ENCODE measurements at places on chromosomes 16 and 17. TPM values are rescaled to one million over a fixed set of nuclear protein-coding genes. Genes with fewer than 3 reads are reported as not detected.

- no peaks in the 10 kb centered on the region for H3K36me3 ChIP-seq
- H3K27me3 ChIP-seq: peaks cover 29% of the 10 kb centered on the region
- no peaks in the 10 kb centered on the region for H3K4me1 ChIP-seq
- no peak overlapping the region for H3K27ac ChIP-seq
These were observed 3.0 kb upstream of the CCR7 start for GRCh38 chr17:40568074-40568836.

GRCh38 chr16:51271156-51271701 is 120.2 kb upstream of the SALL1 start:
- no peak for DNase-seq
- no peaks in the 10 kb centered on the region for H3K4me1 ChIP-seq
- no peaks in the 10 kb centered on the region for H3K36me3 ChIP-seq

DNA sequence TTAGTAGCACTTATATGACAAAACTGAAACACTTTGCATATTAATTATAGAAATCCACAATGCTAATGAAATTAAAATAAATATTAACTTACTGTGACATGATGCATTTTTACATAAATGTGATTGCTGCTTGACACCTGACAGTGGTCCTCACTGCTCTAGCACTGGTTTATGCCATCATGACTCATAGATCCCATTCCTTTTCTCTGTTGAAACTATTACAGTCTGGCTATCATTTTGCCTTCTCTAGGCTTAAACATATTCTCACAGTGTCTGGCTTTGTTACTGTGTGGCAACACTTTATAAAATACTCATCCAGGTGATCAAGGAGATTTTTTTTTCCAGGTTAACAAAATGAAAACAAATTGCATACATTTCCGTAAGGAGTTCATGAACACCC is 108.0 kb downstream of the MRTFB start:
- no peaks in the 10 kb centered on the region for H3K4me1 ChIP-seq
- H3K4me3 ChIP-seq: no peak overlapping the region
- DNase-seq: no peak
- peaks cover 3% of the 10 kb centered on the region for H3K36me3 ChIP-seq
- H3K27ac ChIP-seq: no peak overlapping the region

- no peak overlapping the region for H3K4me3 ChIP-seq
- H3K27me3 ChIP-seq: no peaks in the 10 kb centered on the region
- H3K27ac ChIP-seq: no peak overlapping the region
- DNase-seq: no peak
- peaks cover 2% of the 10 kb centered on the region for H3K4me1 ChIP-seq
These were observed 520.2 kb upstream of the C16orf82 start for GRCh38 chr16:26546573-26546972.

- H3K27me3 ChIP-seq: no peaks in the 10 kb centered on the region
- H3K4me3 ChIP-seq: no peak overlapping the region
- H3K36me3 ChIP-seq: peaks cover 2% of the 10 kb centered on the region
- H3K4me1 ChIP-seq: no peaks in the 10 kb centered on the region
- no peak overlapping the region for H3K27ac ChIP-seq
These were observed 9.4 kb downstream of the BMERB1 start for GRCh38 chr16:15443753-15444152.

GRCh38 chr16:55876854-55877253 is 1.7 kb upstream of the CES5A start:
- H3K4me3 ChIP-seq: no peak overlapping the region
- H3K4me1 ChIP-seq: peaks cover 2% of the 10 kb centered on the region
- no peak overlapping the region for H3K27ac ChIP-seq

DNA sequence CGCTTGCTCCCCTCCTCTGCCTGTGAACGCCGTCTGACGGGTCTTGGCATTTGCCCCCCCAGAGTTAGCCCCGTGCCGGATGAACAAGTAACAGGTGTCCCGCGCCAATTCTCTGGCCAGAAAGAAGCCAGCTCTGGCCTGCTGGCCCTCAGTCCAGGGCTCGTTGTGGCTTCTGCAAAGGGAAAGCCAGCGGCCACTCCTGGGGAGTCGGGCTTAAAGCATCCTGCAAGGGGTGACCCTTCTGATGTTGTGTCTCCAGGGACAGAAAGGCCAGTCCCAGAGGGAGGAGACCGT is 18.4 kb upstream of the OSGIN1 start:
- H3K27ac ChIP-seq: no peak overlapping the region
- no peaks in the 10 kb centered on the region for H3K4me1 ChIP-seq
- peaks cover 10% of the 10 kb centered on the region for H3K36me3 ChIP-seq
- H3K27me3 ChIP-seq: peaks cover 6% of the 10 kb centered on the region
- H3K4me3 ChIP-seq: no peak overlapping the region
- DNase-seq: no peak

DNA sequence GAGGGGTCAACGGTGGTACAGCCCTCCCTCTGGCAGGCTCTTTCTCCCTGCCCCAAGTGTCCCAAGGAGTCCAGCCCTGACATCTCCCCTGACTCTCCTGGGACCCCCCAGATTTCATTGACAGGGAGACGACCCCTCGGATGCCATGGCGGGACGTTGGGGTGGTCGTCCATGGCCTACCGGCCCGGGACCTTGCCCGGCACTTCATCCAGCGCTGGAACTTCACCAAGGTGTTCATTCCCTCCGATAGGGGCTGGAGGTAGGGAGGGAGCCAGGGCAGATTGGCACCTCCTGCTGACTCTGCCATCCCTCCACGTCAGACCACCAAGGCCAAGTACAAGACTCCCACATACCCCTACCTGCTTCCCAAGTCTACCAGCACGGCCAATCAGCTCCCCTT is 9.9 kb downstream of the PLD2 start:
- H3K27me3 ChIP-seq: no peaks in the 10 kb centered on the region
- H3K4me1 ChIP-seq: no peaks in the 10 kb centered on the region
- peaks cover 9% of the 10 kb centered on the region for H3K36me3 ChIP-seq
- H3K27ac ChIP-seq: no peak overlapping the region
- DNase-seq: no peak

- no peak overlapping the region for H3K27ac ChIP-seq
- H3K36me3 ChIP-seq: no peaks in the 10 kb centered on the region
- no peaks in the 10 kb centered on the region for H3K4me1 ChIP-seq
- DNase-seq: no peak
- no peaks in the 10 kb centered on the region for H3K27me3 ChIP-seq
These were observed 5.4 kb downstream of the SLC12A3 start for GRCh38 chr16:56870276-56870888.

GRCh38 chr17:10758062-10758461 is 28.2 kb upstream of the TMEM220 start:
- DNase-seq: no peak
- no peak overlapping the region for H3K27ac ChIP-seq
- no peaks in the 10 kb centered on the region for H3K36me3 ChIP-seq
- no peak overlapping the region for H3K4me3 ChIP-seq
- peaks cover 25% of the 10 kb centered on the region for H3K4me1 ChIP-seq
- H3K27me3 ChIP-seq: peaks cover 36% of the 10 kb centered on the region

DNA sequence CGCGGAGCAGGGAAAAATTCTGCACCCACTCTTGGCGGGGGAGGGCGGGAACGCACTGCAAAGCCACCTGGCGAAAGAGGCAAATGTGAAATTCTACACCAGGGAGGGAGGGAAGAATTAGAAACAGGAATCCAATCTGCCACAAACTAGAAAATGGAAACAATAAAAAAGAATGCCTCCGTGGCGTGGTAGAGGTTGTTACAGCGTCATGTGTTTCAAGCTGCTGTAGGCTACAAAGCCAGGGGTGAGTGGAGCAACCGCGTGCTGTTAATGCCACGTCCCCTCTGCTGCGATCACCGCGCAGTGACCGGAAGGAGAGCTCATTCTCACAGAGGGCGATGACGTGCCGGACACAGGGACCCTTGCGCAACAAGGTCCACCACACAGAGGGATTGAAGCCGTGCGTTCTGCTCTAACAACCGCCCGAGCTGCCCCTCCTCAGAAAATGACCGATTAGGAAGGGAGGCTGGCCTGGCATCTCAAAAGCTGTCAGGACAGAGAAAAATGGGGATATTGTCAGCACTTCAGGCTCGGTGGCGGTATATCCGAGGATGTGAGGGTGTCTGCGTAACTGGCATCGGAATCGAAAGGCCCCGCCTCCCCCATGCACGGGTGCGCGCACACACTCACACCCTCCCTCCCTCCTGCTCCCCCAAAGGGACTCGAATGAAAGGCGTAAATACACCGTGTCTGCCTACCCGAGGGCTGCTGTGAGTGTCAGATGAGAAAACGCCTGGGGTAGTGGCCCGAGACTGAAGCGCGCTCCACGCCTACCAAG is 70.8 kb upstream of the TNRC6C start:
- peaks cover 72% of the 10 kb centered on the region for H3K27me3 ChIP-seq

DNA sequence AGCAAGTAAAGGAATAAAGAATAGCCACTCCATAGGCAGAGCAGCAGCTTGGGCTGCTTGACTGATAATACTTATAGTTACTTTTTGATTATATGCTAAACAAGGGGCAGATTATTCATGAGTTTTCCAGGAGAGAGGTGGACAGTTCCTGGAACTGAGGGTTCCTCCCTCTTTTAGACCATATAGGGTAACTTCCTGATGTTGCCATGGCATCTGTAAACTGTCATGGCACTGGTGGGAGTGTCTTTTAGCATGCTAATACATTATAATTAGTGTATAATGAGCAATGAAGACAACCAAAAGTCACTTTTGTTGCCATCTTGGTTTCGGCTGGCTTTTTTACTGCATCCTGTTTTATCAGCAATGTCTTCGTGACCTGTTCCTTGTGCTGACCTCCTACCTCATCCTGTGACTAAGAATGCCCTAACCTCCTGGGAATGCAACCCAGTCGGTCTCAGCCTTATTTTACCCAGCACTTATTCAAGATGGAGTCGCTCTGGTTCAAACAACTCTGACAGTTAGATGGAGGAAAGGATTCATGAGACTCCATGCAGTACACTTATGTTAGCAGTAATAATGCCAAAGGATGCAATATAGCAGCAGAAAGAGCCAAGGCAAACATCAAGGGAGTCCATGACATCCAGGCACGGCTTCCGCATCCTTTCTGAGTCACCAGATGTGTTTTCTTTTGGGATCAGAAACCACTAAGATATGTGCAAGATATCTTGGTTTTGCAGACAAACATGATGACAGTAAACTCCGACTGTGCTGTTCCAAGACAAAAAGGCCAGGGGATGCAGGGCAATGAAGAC is 55.8 kb upstream of the B4GALNT2 start:
- H3K4me1 ChIP-seq: no peaks in the 10 kb centered on the region
- peaks cover 14% of the 10 kb centered on the region for H3K27me3 ChIP-seq
- DNase-seq: no peak
- no peak overlapping the region for H3K27ac ChIP-seq
- H3K36me3 ChIP-seq: peaks cover 3% of the 10 kb centered on the region

DNA sequence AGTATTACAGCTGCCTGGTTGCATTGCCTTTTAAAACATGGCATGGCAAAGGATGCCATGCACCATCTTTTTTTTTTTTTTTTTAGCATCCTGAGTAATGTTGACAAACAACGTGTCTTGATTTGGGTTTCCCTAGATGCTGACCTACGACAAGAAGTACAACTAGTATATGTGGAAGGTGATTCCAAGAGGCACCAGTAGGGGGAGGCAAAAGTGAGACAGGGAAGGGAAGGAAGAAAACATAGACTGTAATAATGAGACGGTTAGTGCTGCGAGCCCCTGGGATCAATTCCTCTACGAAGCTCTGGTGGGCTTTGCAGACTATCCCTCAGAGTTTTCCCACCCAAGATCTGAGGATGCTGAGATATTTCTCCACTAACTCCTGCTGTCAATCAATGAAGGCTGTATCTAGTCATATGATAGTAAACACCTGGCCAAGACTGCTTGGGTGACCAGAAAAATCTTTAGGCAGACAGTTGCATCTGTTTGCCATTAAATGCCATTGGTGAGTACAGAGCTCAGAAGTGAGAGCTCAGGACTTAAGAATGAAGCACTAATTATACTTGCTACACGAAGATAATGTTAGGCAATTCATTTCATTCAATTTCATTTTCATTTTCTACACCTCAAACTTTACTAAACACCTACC is 458.6 kb upstream of the GOT2 start:
- H3K4me3 ChIP-seq: no peak overlapping the region
- no peak for DNase-seq
- no peaks in the 10 kb centered on the region for H3K27me3 ChIP-seq
- H3K4me1 ChIP-seq: peaks cover 1% of the 10 kb centered on the region
- H3K36me3 ChIP-seq: no peaks in the 10 kb centered on the region

- no peak for DNase-seq
- peaks cover 3% of the 10 kb centered on the region for H3K4me1 ChIP-seq
These were observed 30.5 kb downstream of the TANGO6 start for GRCh38 chr16:68873635-68874471.

- peak overlapping the region; percentile 56 for H3K27ac ChIP-seq
- no peak overlapping the region for H3K4me3 ChIP-seq
- peaks cover 29% of the 10 kb centered on the region for H3K27me3 ChIP-seq
- DNase-seq: no peak
- peaks cover 29% of the 10 kb centered on the region for H3K4me1 ChIP-seq
These were observed 7.7 kb downstream of the CBX4 start for GRCh38 chr17:79831265-79832217.

DNA sequence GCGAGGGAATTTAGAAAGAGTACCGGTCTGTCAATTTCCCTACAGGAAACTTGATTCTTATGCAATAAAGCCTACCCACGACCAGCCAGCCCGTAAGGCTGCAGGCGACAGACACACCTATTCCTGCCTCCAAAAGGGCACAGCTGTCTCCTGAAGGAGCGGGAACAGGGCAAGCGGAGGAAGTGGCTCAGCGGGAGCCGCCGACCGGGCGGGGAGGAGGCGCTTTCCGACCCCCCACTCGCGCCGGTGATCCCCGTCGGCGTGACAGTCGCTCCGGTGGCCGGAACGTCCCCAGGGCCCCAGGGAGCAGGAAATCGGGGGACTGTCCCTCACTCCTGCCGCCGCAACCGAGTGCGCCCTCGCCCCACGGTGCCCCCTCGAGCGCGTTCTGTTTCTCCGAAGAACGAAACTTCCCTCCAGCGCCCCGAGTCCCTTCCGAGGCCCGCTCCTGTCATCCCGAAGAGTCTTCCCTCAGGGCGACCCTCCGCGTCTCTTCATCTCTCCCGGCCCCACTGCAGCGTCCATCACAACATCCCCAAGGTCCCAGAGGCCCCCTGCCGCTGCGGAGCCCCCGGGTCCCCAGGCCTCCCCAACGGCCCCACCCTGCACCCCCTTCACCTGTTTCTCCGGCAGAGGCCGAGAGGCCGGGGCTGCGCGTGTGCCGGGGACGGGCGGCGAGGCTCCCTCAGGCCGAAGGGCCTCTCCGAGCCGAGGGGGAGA is 421 bp downstream of the STAT3 start:
- H3K36me3 ChIP-seq: no peaks in the 10 kb centered on the region
- DNase-seq: peak; percentile 21
- H3K27me3 ChIP-seq: peaks cover 4% of the 10 kb centered on the region

- H3K27ac ChIP-seq: no peak overlapping the region
- peaks cover 20% of the 10 kb centered on the region for H3K27me3 ChIP-seq
- no peaks in the 10 kb centered on the region for H3K36me3 ChIP-seq
These were observed 22.0 kb upstream of the USP10 start for GRCh38 chr16:84677849-84678248.

- no peaks in the 10 kb centered on the region for H3K27me3 ChIP-seq
- H3K36me3 ChIP-seq: peaks cover 1% of the 10 kb centered on the region
- no peaks in the 10 kb centered on the region for H3K4me1 ChIP-seq
- no peak overlapping the region for H3K4me3 ChIP-seq
These were observed 8.4 kb downstream of the CTU2 start for GRCh38 chr16:88714420-88715302.

- DNase-seq: no peak
- H3K4me1 ChIP-seq: peaks cover 1% of the 10 kb centered on the region
- no peak overlapping the region for H3K27ac ChIP-seq
These were observed 6.0 kb downstream of the DDX19B start for GRCh38 chr16:70304892-70305448.

TPSG1 gene
- total RNA-seq: not detected

HBQ1 gene
- total RNA-seq: 0.84 TPM

EVPLL gene
- total RNA-seq: not detected

MTSS2 gene
- 55.0 TPM for total RNA-seq

CEP112 gene
- total RNA-seq: 24.5 TPM

LGALS9 gene
- 2.1 TPM for total RNA-seq

PRCD gene
- 0.86 TPM for total RNA-seq

NDE1 gene
- total RNA-seq: 42.5 TPM

Data from progenitor cell of endocrine pancreas (in vitro differentiated cells).